ENCODE measurements at places on chromosomes 1 and 21. TPM values are rescaled to one million over a fixed set of nuclear protein-coding genes. Genes with fewer than 3 reads are reported as not detected.

- DNase-seq: no peak
These were observed 122.7 kb downstream of the ZBTB18 start for GRCh38 chr1:244173769-244174168.

SLC45A1 gene
- polyA plus RNA-seq: 1.5 TPM

- no peak for DNase-seq
These were observed 12.1 kb upstream of the FAM131C start for GRCh38 chr1:16085522-16085921.

DNA sequence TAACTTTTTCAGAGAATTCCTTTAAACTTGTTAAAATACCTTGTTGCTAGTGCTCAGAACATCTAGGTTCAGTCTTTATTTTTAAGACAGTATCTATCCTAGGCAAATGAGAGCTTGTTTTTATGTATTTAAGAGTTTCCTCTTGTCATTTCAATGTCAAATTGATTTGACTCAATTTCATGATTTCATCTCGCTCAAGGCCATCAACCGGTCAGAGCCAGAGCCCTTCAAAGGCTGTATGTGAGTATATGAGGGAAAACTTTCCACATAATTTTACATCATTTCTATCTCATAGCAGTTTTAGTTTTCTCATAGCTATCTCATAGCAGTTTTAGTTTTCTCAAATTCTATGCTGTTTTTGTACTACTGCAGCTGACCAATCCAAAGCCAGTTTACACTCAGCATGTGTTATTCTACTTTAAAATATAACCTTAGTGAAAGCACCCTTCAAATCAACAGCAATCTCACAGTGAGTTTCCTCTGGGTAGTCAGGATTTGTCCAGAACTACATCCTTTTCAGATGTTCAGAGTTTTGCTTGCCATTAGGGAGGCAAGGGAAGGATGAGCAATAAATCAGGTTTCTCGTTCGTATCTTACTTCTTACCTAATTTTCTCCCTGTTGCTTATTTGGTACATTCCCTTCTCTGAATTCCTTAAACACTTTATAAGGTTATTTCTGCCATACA, 12.7 kb downstream of the HNRNPU start:
- no peak for DNase-seq

GRCh38 chr1:236185687-236186086, 43.3 kb downstream of the GPR137B start:
- DNase-seq: no peak

- no peak for DNase-seq
These were observed 166.5 kb upstream of the CD34 start for GRCh38 chr1:208077232-208078075.

DNA sequence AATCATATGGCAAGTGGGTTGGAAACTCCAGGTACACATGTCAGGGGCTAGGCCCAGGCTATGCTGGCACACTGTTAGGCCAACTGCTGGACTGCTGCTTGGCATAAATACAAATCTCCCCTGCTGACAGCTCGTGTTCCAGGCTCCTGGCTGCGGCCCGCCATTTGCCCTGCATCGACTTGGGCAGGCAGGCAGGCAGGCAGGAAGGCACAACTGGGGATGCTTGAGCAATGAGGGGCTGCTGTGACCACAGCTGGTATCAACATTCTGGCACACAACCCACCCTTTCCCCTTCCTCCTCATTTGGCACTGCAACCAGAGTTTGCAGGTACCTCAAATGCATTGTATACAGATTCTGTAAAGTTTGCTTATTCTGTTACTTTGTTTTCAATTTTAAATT, 53.2 kb downstream of the SAMSN1 start:
- no peak for DNase-seq

SPATA1 gene
- polyA plus RNA-seq: 3.1 TPM

CFAP126 gene
- polyA plus RNA-seq: 12.5 TPM

CNIH3 gene
- polyA plus RNA-seq: 10.1 TPM

- no peak for DNase-seq
These were observed 47.5 kb downstream of the KIF1B start for GRCh38 chr1:10257851-10258250.

- DNase-seq: no peak
These were observed 585 bp upstream of the PLEKHA6 start for GRCh38 chr1:204360314-204360713.

- DNase-seq: no peak
These were observed 112.1 kb upstream of the ARTN start for GRCh38 chr1:43821471-43821870.

GRCh38 chr1:192952646-192953045, 106.5 kb downstream of the UCHL5 start:
- DNase-seq: no peak

TIE1 gene
- 45.3 TPM for polyA plus RNA-seq

NKAIN1 gene
- 5.0 TPM for polyA plus RNA-seq

- no peak for DNase-seq
These were observed 150.9 kb downstream of the RERE start for GRCh38 chr1:8666389-8667167.

DNA sequence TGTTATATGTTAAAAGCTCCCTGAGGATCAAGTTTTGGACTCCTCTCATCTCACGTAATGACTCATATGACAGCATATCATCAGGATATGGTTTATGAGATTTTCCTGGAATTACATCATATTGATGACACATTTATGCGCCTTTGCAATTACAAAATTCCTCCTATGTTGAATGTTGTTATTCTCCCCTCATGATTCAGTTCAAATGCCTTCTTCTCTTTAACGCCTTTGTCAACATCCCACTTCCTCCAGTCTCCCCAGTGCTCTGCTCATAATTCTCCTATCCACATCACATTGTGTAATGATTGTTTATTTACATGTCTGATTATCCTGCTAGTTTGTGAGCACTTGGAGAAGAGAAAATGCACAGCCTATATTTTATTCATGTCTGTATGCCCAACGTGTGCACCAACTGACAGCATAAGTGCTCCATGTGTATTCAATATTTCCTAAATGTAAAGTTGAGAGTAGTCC, 80.9 kb upstream of the BACH1 start:
- no peak for DNase-seq

SPATA46 gene
- polyA plus RNA-seq: 3.8 TPM

DNA sequence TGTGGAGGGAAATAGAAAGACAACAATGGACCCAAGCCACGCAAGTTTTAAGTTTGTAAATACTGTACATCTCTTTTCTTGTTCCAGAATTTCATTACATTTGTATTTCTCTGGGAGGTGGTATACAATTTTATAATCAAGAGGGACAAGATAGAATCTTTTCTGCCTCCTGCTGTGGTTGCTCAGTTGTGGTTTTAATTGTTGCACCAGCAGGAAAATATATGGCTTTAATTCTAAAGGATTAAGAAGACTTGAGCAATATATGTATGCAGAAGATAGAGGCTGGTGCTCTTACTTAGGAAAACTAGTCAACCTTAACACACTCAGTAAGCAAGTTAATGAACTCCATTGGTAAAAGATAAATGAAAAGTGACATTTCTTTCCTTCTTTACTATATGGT, 19.8 kb upstream of the ASB17 start:
- no peak for DNase-seq

SPRR3 gene
- polyA plus RNA-seq: 0.32 TPM

GRCh38 chr21:20265707-20266440, 732.3 kb upstream of the NCAM2 start:
- no peak for DNase-seq

DNA sequence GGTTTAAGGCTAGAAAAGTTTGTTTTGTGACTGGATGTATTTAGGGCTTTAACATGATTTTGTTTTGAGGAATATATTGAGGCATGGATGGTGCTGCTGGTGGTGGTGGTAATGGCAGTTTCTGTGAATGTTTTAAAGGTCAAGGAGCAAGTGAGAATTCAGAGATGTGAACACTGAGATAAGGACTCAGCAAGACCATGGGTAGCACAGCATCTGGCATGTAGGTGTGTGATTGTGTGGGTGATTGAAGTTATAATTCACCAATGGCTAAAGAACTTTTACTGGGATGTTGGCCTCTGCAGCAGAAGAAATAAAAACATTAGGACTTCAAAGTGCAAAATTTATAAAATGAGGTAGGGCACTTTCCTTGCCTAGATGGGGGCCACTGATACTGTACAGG, 65.9 kb downstream of the MACF1 start:
- no peak for DNase-seq

DCDC2B gene
- 0.53 TPM for polyA plus RNA-seq

DNA sequence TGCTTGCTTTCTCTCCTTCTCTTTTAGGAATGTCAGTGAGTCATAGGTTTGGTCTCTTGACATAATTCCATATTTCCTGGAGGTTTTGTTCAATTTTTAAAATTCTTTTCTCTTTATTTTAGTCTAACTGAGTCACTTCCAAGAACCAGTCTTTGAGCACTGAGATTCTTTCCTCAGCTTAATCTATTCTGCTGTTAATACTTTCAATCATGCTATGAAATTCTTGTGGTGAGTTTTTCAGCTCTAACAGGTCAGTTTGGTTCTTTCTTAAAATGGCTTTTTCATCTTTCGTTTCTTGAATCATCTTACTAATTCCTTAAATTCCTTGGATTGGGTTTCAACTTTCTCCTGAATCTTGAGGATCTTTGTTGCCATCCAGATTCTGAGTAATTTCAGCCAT, 321.0 kb downstream of the PTBP2 start:
- DNase-seq: no peak

PTGER3 gene
- polyA plus RNA-seq: 50.8 TPM

GRCh38 chr1:224499204-224499603, 64.6 kb upstream of the WDR26 start:
- DNase-seq: no peak

DNA sequence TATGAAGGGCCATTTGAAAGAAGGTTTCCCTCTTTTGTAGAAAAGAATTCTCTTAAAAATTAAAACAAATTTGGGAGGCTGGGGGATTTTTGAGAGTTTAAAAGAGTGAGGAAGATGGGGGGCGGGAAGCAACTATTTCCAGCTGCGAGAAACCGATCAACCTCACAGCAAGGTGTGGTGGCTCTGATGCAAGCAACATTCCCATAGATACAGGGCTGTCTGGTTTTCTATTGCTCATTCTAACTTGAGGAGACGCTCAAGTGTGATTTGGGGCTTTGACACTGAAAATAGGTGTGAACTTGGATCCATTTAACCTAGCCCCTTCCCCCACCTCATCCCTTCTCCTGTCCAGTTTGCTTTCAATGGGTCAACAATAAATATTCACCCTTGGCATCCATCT, 7.2 kb downstream of the RUNX1 start:
- no peak for DNase-seq

DNA sequence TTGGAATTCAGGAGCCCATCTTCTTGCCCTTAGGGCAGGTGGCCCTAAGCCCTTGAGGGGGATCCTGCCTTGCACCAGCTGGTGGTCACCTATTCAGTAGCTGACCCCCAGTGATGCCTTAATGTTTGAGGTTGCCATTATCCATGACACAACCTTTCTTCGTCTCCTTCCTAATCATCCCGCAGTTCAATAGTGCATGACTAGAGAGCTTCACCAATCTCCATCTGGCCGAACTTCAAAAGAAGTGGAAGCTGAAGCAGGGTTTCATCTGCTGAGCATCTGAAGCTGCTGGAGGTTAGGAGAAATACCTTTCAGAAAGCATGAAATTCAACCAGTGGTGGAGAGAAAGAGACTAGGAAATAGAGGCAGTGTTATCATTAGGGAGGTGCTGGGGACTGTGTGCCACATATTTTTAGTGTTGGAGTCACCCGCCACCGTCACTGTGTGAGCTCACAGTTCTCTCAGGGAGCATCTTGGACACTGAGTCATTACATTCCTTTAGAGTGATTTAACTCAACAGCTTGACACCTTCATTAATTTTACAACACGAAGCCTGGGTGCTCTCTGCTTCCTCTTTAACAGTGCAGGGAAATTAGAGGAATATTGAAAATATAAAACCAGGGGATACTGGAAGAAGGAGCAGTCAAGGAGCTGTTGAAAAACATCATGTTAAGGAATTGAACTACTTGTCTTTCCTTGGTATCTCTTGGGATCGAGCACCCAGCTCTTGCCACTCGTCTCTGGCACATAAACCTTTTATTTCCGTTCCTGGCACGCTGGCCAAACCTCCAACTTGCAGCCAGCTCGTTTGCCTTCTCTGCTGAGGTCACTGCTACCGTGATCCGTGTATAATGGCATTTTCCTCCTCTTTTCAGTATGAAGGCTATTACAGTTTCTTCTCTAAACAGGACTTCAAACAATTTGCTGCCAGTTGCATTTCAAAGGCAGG, 53.6 kb downstream of the PEX14 start:
- no peak for DNase-seq

DNA sequence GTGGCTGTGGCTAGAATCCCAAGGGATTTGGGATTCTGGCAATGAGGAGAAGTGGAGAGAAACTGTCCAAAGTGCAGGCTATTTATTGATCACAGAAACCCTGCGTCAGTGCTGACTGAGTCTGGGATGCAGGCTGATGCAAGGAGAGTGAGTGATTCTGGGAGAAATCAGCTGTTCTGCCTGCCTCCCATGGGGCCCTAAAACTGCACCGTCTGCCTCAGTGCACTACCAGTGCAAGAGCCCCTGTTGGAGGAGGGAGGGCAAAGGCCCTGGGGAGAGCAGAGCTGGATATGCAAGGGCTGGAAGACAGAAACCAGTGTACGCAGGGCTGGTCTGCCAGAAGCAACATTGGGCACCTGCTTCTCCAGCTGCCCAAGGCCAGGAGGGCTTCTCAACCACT, 42.6 kb downstream of the C1orf198 start:
- DNase-seq: no peak

DNA sequence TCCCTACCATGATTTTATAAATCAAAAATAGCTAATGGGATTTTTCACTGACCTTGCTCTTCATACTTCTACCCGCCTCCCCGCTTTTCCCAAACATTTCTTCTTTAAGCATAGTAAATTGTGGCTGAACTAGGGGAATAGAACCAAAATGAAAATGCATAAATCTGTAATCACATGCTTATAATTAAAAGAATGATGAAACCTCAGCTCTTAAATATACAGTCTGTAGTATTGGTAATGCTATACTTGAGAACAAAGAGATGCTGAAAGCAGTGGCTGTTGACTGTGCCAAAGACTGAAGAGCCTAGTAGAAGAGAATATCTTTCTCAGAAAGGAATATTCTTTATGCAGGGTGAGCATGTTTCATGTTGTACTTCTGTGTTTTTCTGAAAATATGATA, 249.1 kb downstream of the GREM2 start:
- no peak for DNase-seq

DNA sequence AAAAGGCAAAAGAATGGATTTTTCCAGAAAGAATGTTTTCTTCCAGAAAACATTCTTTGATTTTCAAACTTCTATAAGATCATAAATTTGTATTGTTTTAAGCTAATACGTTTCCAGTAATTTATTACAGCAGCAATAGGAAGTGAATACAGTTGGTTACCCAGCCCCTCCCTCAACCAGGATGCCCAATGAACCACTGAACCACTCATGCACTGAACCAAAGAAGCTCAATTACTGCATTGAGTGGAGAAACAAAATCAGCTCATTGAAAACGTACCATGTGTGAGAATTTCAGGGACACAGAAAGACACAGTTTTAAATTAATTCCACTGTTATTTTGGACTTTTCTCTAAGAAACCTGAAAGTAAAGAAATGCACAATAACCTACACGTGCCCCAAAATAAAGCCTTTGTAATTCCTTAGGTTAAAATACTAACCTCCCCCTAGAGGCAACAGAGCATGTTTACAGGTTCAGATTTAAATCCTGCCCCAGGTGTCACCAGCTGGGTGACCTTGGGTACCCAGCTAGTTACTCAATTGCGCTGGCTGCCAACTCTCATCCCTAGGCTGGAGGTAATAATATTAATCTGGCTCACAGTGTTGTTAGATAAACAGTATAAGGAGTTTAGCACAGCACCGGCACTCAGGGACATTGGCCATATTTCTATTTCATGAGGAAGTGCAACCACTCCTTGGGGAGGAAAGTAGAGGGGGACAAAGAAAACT, 111.7 kb downstream of the NMNAT2 start:
- DNase-seq: no peak

- DNase-seq: no peak
These were observed 46.9 kb downstream of the L1TD1 start for GRCh38 chr1:62241371-62242131.

ALG14 gene
- 13.6 TPM for polyA plus RNA-seq

GRCh38 chr1:160083968-160084770, 2.8 kb downstream of the KCNJ9 start:
- no peak for DNase-seq

Measured in left renal pelvis (tissue), 4 donors.